Ascending aorta (tissue), 2 donors: ENCODE measurements at places on chromosomes 7 and 10.

DNA sequence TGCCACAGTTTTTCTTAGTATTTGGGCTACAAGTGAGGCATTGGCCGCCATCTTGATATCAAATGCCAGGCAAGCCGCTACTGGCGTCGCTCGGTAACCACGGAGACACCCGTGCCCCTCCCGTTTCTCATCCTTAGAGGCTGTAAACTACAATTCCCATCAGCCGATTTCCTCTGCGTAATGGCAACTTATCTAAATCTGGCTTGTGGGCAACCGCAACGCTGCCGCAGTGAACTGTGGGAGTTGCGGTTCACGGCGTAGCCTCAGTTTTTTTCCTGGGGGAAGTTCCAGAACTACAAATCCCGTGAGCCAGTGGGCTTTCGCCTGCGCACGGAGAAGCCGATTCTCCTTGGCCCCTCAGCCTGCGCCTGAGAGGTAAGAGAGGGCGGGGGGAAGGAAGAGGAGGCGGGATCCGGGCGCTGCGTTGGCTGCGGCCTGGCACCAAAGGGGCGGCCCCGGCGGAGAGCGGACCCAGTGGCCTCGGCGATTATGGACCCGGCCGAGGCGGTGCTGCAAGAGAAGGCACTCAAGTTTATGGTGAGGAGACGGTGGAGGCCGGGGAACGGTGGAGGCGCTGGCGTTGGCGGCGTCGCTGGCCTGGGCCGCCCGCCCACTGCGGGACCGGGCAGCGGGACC, at the start of gene BTRC:
BTRC (plus strand) TSS at position 474 of the 636 bp plus-strand sequence; CDS start at position 490, 16 bp downstream.
- peak; percentile 94 for DNase-seq

- DNase-seq, result no peak
These were observed 28.9 kb downstream of the CCM2 start for GRCh38 chr7:45028920-45029344.

DNA sequence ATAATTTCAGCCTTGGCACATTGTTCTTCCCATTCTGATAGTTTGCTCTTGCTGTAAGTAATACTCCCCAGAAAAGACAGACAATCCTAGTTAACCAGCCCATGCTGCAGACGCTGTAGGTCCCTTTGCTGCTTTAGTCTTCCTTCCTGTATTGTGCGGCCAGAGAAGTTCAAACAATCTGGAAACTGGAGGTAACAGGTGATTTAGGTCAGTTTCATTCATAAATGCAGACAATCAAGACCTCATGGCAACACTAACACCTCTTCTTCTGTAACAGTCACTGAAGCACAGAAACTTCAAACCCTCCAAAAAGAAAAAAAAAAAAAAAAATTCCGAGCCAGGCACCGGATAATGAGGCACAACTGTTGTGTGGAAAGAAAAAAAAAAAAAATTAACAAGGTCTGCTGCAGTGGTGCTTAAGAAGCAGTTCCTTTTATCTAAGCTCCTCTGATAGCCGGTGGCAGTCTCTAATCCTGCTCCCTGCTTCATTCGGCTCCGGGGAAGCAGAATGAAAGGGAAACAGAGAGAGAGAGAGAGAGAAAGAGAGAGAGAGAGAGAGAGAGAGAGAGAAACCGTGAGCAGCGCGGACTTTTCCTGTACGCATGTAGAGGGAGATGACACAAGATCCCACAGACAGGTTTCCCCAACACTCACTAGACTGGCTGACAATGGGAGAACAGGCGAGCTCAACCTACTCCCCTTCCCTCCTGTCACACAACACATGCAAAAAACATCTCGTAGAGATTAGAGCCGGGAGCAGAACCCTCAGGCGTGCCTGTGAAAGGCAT, at the start of gene SEMA3A:
SEMA3A (minus strand) TSS at position 306 of the 788 bp plus-strand sequence; CDS start at position 103, 203 bp downstream.
- DNase-seq, result no peak

- DNase-seq, result no peak
These were observed at the start of gene NRG3 for GRCh38 chr10:81874875-81875466. Gene NRG3 (plus strand): TSS chr10:81875194.

DNA sequence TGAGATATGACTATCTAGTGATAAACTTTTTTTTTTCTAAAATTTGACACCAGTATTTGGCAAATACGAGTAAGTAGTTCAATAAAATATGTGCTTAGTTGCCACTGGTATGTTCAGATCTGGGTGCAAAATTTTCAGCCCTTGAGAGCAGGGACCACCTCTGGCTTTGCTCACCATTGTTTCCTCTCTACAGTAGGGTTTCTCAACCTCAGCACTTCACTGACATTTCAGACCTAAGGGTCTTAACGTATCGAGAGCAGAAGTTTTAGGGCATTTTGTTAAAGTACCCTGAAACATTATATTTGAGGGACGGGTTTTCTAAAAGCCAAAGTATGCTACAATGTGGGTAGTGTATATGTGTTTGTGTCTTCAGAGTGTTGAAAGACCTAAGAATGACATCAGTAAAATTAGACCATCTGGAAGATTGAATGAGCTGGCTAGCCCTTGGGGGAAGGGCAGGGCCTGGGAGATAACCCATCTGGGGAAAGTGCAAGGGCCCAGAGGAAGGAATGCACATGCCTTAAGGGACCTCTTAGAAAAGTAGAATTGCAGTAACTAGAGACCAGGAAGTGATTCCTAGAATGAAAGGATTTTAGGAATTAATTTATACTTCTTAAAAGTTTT, 11.8 kb downstream of the BZW2 start:
- DNase-seq, result no peak

- DNase-seq, result no peak
These were observed 35.1 kb downstream of the CH25H start for GRCh38 chr10:89171996-89172395.

- DNase-seq, result no peak
These were observed 69.0 kb upstream of the VOPP1 start for GRCh38 chr7:55641273-55641691.
